Cortex of kidney (tissue), 1 donor: ENCODE measurements at places on chromosomes 7 and 10.

DNA sequence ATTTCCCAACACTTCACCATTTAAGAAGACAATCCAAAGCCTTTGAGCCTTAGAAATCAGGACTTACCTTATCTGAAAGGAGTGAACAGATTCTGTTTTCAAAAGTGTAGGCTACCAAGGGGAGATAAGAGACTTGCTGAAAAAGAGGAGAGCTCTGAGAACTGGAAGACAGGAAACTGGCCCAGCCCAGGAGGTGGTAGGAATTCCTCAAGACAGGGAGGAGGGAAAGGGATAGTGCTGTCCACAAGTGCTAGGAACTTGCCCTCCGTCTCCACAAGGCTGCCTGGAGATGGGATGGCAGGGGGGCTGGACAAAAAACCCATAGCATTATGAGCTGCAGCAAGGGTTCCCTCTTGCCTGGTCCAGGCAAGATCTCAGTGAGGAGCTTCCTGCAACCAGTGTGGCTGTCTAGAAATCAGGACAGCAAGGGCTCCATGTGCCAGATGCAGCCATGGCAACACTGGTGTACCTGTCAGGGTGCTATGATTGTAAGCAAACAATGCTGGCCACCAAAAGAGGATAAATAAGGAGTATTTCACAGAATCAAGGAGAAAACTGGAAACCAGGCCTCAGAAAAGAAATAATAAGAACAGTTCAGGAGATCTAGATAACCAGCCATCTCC, 22.7 kb upstream of the FRMD4A start:
- DNase-seq, result no peak

DNA sequence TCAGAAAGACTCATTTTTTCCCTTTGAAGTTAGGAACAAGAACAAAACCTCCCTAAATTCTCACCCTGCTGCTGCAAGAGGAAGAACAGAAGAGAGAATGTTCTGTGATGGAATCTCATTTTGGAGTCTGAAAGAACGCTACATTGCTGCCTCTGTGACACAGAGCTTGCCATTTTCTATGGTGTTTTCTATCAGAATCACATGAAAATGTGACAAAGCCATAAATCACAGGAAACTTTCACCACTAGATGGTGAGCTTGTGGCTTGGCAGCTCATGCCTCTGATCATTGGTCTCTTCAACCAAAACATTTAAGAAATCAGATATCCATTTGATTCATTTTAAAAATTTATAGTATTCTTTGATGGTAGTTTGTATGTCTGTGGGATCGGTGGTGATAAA, 82.9 kb downstream of the CADPS2 start:
- DNase-seq, result no peak

DNA sequence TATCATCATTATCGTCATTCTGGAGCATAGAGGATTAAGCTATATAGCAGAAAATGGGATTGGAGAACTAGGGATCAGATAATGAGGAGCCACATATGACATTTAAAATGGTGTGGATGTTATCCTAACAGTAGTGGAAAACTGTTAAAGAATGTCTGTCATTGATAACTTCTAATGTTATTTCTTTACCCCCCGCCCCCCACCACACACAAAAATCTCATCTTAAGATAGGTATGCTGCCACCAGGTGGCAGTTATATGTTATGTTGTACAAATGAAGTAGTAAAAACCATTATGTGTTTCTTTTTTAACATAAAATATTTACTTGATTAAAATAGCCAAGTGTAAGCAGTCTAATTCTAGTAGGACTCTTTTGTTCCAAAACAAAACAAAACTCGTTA, 13.0 kb downstream of the AKAP9 start:
- no peak for DNase-seq

DNA sequence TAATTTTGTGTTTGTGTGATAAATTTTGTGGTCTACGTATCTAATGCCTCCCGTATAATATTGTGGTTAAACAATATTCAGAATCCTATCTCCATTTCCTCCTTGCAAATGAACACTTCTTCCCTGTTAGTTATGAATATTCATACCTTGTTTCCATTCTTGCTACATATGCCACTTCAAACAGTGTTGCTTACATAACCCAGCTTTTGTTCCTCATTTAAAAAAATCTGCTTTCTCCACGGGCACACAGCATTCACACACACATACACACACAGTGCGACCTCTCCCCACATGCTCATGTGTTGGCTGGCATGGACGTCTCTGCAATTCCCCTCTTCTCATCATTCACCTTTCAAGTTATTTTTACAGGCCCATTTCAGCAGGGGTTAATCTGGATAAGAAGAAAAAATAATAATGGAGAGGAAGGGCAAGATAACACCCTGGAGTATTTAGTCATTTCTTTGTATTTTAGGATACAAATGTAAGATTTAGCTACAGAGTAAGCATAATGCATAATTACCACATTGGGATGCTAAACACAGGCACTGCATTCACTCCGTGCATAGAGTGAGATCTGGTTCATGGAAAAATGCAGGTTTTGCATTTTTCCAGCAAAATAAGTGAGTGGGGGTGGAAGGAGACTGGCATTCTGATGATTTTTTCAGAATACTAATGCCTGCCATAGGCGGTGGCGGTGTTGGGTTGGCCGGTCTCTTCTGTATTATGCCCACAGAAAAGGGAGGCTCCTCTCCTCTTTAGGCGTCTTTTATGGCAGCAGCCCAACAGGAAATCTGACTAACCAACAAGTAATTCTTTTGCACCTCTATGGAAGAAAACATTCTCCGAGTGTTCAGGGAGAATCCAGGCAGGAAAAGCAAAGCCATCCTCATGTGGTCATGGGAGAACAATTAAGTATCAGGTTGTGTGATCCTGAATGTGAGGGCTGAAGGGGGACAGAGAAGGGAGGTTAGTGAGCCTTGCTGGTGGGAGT, 31.7 kb upstream of the ELMO1 start:
- DNase-seq, result no peak

- DNase-seq, result no peak
Observed at GRCh38 chr7:11232462-11232861, 258.8 kb downstream of the PHF14 start.

- no peak for DNase-seq
Observed at GRCh38 chr10:128245026-128245425, 118.8 kb upstream of the MKI67 start.

GRCh38 chr10:67775279-67775678, 62.7 kb downstream of the DNAJC12 start:
- no peak for DNase-seq

DNA sequence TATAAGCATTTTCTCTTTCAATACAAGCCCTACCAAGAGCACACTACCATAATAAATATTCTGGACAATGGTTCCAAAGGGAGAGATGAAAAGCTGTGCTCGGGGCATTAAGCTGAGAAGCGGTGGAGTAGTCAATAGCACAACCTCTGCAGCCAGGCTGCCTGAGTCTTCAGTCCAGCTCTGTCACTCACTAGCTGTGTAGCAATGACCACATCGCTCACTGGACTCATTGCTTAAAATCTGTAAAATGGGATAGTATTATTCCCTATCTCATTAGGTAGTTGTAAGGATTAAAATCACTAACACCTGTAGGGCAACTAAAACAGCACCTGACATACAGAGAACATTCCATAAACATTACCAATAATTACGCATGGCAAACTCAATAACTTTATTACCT, 199.9 kb upstream of the KLF14 start:
- no peak for DNase-seq

GRCh38 chr10:36007369-36007768, 365.3 kb upstream of the FZD8 start:
- no peak for DNase-seq

GRCh38 chr7:132575982-132576720, at the start of gene PLXNA4:
Gene PLXNA4, minus strand, starts transcription at chr7:132576470. Its CDS starts 67,777 bp downstream, at chr7:132508693.
- DNase-seq, result no peak

GRCh38 chr7:1312136-1313070, 79.7 kb downstream of the UNCX start:
- no peak for DNase-seq

GRCh38 chr10:90344226-90344625, 513.6 kb downstream of the HTR7 start:
- DNase-seq, result no peak

- no peak for DNase-seq
Observed at GRCh38 chr7:303884-304573, 14.1 kb downstream of the FOXL3 start.

- DNase-seq, result no peak
Observed at GRCh38 chr10:6101181-6101580, 12.3 kb downstream of the RBM17 start.

DNA sequence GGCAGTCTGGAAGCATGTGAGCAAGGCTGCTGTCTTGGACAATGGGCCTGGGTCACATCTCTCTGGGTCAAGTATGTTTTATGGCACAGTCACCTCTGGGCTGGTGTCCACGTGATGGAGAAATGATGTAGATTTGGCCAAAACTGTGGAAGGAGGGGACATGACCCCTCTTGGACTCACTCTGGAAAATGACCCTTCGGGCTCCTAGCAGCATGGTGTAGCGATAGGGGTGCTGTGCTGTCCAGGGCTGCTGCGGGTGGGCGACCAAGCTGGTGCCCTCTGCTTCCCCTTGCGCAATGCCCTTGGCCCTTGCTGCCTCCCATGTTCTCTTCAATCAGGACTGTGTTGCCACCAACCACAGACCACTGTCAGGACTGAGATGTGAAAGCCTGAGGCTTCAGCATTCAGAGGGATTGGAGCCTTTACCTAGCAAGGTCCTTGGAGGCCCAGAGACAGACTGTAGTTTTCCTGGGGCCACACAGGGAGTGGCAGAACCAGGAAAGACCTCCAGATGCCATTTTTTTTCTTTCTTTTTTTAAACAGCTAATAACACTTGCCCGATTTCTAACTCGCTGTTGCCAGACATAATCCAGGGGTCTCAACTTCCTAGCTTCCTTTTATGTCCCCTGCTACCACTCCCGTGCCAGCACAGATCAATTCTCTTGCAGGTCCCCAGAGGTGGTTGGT, 6.1 kb downstream of the CYP26A1 start:
- no peak for DNase-seq

DNA sequence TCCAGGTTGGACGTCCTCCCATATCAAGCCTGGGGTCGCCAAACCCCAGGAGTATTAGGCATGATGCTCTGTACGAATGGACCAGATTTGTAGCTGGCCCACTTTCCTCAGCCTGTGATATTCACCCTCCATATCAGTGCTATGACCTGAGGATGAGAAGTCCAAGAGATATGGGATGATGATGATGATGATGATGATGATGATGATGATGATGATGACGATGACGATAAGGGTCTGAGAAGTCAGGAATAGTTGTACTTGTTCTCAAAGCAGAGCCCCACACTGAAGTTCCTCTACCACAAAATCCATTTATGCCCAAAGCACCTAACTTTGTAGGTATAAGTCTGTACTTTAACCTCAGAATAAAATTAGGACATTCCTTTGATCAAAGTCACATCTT, 50.7 kb downstream of the AMPH start:
- DNase-seq, result no peak

GRCh38 chr7:29282819-29283414, 88.3 kb downstream of the CHN2 start:
- no peak for DNase-seq

GRCh38 chr10:23069019-23069815, 26.2 kb upstream of the MSRB2 start:
- no peak for DNase-seq

GRCh38 chr10:92697663-92698511, 8.1 kb downstream of the HHEX start:
- DNase-seq, result no peak

GRCh38 chr7:134920026-134920753, 66.1 kb upstream of the AGBL3 start:
- DNase-seq, result no peak

DNA sequence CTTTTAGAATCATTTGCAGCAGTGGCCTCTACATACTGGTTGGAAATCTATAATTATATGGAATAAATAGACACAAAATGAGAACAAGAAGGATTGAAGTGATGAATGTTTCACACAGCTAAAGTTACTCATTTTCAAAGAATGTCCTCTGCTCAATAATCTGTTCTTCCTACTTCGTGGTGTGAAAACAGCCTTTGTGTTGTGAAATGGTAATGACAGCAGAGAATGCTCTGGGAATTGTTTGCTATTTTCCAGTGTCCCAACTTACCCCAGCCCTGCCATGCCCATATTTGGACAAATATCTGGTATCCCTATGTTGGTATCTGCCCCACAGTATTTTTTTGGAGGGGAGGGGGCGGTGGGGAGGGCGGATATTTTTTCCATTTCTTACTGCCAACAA, 130.4 kb downstream of the GLI3 start:
- DNase-seq, result no peak

- DNase-seq, result no peak
Observed at GRCh38 chr7:133623721-133624120, 370.8 kb downstream of the EXOC4 start.

- DNase-seq, result no peak
Observed at GRCh38 chr7:5661942-5662341, 119.5 kb downstream of the RNF216 start.

DNA sequence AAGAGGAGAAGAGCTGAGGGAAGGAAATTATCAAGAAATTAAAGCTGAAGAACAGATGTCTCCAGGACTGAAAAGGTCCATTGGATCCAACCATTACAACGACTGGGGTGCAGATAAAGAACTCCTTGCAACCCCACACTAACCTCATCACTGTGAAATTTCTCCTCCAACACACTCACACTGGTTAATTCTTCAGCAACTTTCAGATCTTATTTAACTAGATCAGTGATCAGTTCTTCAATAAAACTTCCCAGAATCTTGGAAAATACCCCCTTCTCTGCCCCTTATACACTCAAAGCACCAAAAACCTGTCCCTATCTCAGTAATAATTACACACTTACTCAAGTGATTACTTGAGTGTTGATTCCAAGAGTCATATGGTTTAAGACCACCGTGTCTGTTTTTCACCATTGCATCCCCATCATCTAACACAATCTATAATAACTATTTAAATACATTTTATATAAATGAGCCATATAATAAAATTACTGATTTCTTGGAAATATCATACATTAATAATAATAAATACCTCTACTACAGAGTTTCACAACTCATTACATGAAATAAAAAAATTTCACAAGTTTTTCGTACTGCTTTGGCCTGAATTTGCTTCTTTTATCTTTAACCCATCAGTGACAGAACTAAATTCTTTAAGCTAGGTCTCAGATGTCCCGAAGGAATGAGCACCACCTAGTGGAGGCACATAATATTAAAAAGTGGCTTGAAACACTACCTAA, 123.7 kb downstream of the MPP7 start:
- DNase-seq, result no peak

DNA sequence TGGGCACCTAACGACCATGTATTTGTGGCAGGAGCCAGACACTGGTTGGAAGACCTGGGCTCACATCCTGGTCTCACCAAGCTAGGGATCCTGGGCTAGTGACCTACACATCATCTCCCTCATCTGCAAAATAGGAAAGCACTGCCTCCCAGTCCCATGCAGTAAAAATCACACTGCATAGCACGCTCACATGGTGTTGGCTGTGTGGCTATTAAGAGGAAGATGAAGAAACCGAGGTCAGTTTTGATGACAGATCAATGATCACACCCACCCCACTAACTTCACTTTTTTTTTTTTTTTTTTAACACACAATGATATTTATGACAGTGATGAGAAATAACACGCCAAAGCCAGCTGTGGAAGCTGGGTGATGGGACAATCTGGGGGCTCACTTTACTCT, 146.5 kb downstream of the RNF216 start:
- no peak for DNase-seq
